ENCODE measurements at places on chromosomes 1 and 21.

- no peak for DNase-seq
These were observed 1.7 kb upstream of the DMRTA2 start for GRCh38 chr1:50424884-50425375.

DNA sequence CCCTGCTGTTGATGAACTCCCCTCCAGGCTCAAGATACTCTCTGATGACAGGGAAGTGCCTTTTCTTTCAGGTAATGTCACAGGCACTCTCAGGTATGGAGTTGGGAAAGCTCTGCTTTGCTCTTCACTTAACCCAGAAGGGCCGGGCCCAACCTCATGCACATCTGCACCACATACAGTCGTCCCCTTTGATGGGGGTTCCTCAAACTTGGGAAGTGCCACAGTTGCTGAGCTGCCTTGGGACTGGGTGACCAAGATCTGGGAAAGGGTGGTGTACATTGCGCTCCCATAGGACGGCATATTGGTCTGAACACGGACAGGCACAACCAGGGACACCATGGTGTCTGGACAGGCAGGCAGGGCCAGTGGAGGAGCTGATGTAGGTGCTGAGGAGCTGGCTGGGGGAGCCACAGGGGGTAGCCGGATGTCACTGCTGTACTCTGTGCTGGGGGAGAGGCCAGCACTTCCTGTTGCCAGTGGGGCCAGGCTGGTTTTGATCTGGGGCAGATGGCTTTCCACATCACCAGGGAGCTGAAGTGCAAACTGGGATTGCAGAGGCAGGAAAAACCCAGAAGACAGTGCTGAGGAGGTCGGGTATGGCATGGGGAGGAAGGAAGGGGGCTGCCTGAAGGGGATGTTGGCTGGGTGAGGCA is 96.2 kb upstream of the EDN2 start:
- no peak for DNase-seq

DNA sequence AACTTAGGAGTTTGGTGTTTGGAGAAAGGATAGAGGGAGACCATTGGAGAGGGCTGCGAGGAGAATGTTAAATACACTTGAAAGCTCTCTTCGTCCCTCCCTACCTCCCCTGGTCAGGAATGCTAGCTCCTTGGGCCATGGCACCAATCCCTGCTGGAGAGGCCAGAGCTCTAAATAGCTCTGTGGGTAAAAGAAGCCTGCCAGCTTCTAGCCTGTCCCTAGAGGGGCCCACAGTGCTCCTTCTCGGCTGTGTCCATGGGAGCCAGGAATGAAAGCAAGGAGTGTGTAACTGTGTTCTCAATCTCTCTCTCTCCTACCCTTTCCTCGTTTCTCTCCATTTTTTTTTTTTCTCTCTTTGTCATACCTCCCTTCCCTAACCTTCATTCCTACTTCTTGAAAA is at the start of gene CCDC190:
TSS of gene CCDC190 (minus strand) at position 75 of the 400 bp plus-strand sequence. CDS start 1,529 bp downstream, outside the sequence.
- no peak for DNase-seq

GRCh38 chr21:46066591-46067331 is 31.2 kb upstream of the COL6A2 start:
- DNase-seq = no peak

DNA sequence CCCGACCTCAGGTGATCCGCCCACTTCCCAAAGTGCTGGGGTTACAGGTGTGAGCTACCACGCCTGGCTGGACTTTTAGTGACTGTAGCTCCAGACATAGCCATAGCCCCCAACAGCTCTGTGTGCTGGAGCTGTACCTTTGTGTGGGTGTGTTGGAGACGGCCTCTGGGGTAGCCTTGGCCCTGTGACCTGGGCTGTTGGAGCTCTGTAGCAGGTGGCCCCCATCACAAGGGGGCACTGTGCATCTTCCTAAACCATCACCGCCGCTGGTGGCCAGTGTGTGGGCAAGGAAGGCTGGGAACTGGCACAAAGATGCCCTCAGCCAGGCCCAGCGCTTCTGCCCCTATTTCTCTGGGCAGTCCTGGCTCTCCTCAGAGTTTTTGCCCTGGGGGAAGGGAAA is 38.4 kb upstream of the FOXO6 start:
- DNase-seq = no peak

DNA sequence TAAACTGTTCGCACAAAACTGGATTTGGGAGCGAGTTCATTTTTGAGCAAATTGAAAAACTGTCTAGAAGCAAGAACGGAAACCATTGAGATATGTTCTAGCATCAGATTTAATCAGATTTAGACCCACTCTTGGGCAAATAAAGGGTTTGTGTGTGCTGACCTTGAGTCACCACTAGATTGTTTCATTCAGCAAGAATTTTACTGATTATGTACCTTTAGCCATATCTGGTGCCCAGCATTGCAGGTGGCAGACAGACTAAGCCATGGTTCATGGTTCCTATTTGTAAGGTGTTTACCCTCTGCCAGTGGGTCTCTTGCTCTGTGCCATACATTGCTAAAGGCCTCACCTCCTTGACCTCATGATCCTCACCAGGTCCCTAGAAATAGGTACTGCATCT is 1.4 kb downstream of the NUDC start:
- DNase-seq = no peak

DNA sequence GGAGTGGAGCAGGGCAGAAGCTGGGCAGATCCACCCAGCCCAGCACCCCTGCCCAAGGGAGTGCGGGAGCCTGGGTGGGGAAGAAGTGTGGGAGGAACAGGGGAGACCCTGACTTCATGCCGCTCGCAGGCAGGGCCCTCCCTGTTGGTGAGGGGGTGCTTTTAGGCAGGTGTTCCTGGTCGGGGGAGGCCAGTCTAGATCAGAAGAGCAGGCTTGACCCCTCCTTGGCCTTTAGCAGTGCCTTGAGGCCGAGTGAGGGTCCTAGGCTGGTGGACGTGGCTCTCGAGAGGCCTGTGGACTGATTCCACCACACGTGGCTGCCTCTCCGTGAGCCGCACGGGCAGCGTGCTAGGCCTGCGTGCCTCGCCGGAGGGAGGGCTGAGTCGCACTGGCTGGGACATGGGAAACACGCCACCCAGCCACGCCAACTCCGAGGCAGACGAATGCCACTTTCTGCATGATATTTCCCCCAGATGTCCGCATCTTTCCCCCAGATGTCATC is 19.4 kb upstream of the COL18A1 start:
- no peak for DNase-seq

GRCh38 chr1:22754106-22754768 is 43.6 kb downstream of the EPHB2 start:
- DNase-seq = no peak

DNA sequence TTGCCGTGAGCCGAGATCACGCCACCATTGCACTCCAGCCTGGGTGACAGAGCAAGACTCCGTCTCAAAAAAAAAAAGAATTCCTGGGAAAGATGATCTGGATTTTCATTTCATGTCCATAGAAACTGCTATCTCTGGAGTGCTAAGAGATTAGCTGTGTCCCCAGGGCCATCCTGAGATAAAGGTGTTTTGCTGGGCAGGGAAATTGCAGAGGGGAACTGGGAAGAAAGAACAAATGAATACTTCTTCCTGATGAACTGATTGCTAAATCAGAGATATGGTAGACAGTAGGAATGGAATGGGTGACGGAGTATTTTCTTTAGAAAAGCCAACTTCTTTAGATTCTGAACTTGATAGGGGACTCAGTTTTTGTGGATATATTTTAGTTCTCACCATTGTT is 19.2 kb downstream of the SNRPE start:
- no peak for DNase-seq

DNA sequence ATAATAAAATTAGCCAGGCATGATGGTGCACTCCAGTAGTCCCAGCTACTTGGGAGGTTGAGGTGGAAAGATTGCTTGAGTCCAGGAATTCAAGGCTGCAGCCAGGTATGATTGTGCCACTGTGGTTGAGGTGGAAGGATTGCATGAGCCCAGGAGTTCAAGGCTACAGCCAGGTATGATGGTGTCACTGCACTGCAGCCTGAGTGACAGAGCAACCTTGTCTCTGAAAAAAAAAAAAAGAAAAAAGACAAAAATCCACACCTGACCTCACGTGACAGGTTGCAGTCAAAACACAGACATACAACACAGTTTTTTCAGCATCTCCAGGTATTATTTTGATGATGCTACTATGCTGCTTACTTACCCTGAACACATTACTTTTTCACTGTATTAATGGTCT is 4.3 kb upstream of the AK2 start:
- no peak for DNase-seq

DNA sequence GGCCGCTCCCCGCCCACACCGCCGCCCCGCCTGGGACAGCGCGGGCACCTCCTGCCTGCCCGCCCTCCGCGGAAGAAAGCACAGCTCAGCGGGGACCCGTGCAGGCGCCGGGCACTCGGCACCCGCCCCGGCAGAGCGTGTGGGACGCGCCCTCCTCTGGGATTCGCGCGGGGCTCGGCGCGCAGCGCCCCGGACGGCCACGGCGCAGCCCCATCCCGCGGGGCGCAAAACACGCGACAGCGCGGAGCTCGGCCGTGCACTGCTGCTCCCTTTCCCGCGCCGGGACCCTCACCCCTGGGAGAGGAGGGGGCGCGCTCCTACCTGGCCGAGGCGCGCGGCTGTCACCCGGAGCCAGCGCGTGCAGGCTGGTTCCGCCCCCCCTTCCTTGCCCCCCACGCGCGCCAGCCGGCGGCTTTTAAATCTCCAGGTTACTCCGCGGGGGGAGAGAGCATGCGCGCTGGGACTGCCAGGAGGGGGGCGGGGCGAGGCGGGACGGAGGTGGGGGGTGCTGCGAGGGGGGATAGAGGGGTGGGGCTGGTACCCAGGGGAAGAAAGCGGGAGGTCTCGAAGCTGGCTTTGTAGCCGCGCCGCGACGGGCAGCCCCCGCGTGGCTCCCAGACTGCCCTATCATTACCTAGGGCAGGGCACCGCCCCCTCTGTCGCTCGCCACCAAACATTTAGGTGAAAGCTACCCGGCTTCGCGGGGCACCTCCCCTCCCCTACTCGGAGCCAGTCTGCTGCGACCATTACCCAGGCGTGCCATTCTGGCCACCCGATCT is at the start of gene SLC45A3:
TSS of gene SLC45A3 (minus strand) at position 437 of the 779 bp plus-strand sequence. CDS start 15,853 bp downstream, outside the sequence.
- no peak for DNase-seq

DNA sequence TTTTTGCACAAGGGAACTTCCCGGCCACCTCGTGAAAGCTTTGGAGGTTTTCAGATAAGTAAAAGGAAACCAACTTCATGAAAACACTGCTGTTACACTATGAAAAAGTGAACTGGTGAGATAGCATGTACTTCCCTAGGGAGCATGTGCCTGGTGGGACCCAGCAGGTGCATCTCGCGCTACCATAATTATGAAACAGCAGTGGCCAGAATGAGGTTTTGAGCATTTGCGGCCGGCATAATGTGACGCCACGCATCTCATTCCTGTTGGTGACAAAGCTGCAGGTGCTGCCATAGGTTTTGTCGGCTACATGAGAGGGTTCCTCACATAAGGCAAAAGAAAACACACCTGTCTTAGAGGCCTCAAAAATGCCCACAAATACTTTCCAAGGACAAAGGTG is 1.7 kb downstream of the KRTAP10-3 start:
- DNase-seq = no peak

- no peak for DNase-seq
These were observed 20.8 kb upstream of the SCYL3 start for GRCh38 chr1:169914531-169914930.

GRCh38 chr1:43858324-43858723 is 75.3 kb upstream of the ARTN start:
- no peak for DNase-seq

DNA sequence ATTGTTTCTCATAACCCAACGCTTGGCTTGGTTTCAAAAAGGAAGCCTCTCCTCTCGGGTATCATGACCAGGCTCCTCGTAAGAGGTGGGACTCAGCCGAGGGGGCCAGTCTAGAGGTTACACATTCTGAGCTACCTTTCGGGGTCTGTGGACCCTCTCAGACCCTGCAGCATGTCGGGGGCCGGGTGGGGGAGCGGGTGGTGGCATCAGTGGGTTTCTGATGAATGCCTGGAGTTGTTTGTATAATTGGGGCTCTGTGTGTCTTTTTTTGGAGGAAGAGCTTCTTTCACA is 229.3 kb downstream of the CAMTA1 start:
- DNase-seq = no peak

- no peak for DNase-seq
These were observed 52.4 kb downstream of the PHC2 start for GRCh38 chr1:33378524-33378923.

- DNase-seq = no peak
These were observed 390.7 kb upstream of the ZP4 start for GRCh38 chr1:238281418-238281817.

- no peak for DNase-seq
These were observed 674 bp downstream of the PPFIA4 start for GRCh38 chr1:203026666-203027663.

GRCh38 chr1:236990052-236990445 is 14.2 kb downstream of the MT1HL1 start:
- no peak for DNase-seq

- DNase-seq = no peak
These were observed 6.0 kb downstream of the COL24A1 start for GRCh38 chr1:86150553-86151055.

- DNase-seq = peak; percentile 48
These were observed 70.3 kb upstream of the CAMK1G start for GRCh38 chr1:209513226-209513625.

GRCh38 chr1:17237561-17237903 is 11.4 kb upstream of the PADI3 start:
- DNase-seq = no peak
